ENCODE measurements at places on chromosomes 4 and X. TPM values are rescaled to one million over a fixed set of nuclear protein-coding genes. Genes with fewer than 3 reads are reported as not detected.

GRCh38 chr4:11042760-11043159, 358.2 kb upstream of the CLNK start:
- no peaks in the 10 kb centered on the region for H3K36me3 ChIP-seq
- no peak for DNase-seq
- no peak overlapping the region for H3K4me3 ChIP-seq
- no peaks in the 10 kb centered on the region for H3K27me3 ChIP-seq
- no peak overlapping the region for H3K27ac ChIP-seq

DNA sequence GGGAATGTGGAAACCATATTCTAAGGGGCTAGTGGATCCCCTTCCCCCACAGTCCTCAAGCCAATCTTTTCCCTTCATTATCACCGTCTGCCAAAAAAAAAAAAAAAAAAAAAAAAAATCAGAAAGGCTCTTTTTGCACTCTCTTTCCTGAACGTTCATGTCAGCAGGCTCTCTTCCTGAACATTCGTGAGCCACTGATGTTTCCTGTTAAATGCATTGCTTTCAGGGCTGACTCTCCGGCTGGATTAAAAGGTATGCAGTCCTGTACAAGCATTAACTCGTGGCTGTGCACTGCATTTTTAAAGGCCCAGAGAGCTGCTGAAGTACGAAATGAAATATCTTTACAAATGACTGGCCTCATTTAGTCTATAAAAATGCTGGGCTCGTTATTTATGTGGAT, 34.0 kb upstream of the TSPAN5 start:
- no peak overlapping the region for H3K27ac ChIP-seq
- H3K36me3 ChIP-seq, result no peaks in the 10 kb centered on the region
- no peak overlapping the region for H3K4me3 ChIP-seq
- no peaks in the 10 kb centered on the region for H3K4me1 ChIP-seq

GRCh38 chrX:115606861-115607260, 45.9 kb downstream of the PLS3 start:
- no peak overlapping the region for H3K27ac ChIP-seq
- no peaks in the 10 kb centered on the region for H3K4me1 ChIP-seq
- H3K36me3 ChIP-seq, result no peaks in the 10 kb centered on the region
- no peaks in the 10 kb centered on the region for H3K27me3 ChIP-seq
- no peak overlapping the region for H3K4me3 ChIP-seq

GRCh38 chr4:83267830-83268475, 16.6 kb downstream of the COQ2 start:
- DNase-seq, result no peak
- H3K4me3 ChIP-seq, result no peak overlapping the region
- no peaks in the 10 kb centered on the region for H3K4me1 ChIP-seq
- no peak overlapping the region for H3K27ac ChIP-seq
- H3K27me3 ChIP-seq, result no peaks in the 10 kb centered on the region

The PAGE4 gene
- total RNA-seq, result not detected

The VSIG1 gene
- total RNA-seq, result 0.35 TPM

The FAAH2 gene
- 11.3 TPM for total RNA-seq

DNA sequence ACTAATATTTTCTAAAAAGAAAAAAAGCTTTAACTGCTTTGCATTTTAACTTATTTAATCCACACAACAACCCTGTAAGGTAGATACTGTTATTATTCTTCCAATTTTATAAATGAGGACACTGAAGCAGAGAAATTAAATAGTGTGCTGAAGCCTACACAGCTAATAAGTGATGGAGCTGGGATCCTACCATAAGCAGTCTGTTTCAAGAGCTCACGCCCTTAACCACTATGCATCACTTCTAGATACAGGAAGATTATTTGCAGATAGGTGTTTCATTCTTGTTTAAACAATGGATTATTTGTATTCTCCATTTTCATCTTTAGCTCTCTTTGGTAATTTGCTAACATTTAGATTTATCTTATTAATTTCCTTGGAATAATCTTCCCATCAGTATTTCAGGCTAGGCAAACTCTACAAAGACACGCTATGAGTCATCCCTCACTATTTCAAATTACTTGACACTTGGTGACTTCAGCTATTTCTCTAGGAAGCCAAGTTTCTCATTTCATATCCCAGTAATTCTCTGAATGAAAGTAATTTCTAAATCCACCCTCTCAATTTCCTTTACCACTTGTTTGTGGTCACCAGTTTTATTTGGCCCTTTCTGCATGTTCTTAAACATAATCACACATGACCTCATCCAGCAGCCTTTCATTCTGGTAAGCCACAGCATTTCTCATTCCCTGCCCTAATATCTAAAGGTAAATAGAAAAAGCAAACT, 67.3 kb downstream of the ASB9 start:
- H3K4me1 ChIP-seq, result no peaks in the 10 kb centered on the region
- H3K27me3 ChIP-seq, result no peaks in the 10 kb centered on the region
- H3K27ac ChIP-seq, result no peak overlapping the region
- DNase-seq, result no peak
- H3K36me3 ChIP-seq, result no peaks in the 10 kb centered on the region

The TMEM156 gene
- total RNA-seq, result 9.6 TPM

The CLCN5 gene
- 6.6 TPM for total RNA-seq

The CSAG2 gene
- not detected for total RNA-seq

DNA sequence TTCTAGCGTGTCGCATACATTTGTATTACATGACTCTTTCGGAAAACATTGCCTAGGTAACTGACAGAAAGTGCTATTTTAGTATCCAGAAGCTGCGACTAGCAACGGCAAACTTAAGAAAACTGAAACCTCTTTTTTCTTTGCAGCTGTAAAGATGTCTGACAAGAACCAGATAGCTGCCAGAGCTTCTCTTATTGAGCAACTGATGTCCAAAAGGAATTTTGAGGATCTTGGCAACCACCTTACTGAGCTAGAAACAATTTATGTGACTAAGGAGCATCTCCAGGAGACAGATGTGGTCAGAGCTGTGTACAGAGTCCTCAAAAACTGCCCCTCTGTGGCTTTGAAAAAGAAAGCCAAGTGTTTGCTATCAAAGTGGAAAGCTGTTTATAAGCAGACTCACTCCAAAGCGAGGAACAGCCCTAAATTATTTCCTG, 9.4 kb downstream of the TCEANC start:
- no peak for DNase-seq
- no peak overlapping the region for H3K4me3 ChIP-seq
- peaks cover 6% of the 10 kb centered on the region for H3K4me1 ChIP-seq
- no peaks in the 10 kb centered on the region for H3K36me3 ChIP-seq

DNA sequence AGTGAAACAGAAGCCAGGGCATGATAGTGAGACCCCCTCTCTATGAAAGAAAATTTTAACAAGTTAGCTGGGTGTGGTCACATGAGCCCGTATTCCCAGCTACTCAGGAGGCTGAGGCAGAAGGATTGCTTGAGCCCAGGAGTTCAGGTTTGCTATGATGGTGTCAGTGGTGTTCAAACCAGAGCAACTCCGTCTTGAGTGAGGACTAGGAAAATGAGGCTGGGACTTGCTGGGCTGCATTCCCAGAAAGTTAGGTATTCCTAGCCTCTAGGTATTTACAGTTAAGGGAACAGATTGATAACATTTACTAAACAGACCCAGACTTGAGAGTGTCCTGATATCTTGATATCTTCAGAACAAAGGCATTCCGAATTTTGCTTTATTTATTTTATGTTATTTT, 37.0 kb upstream of the NOCT start:
- H3K27me3 ChIP-seq, result no peaks in the 10 kb centered on the region
- H3K4me3 ChIP-seq, result no peak overlapping the region
- H3K36me3 ChIP-seq, result no peaks in the 10 kb centered on the region
- peaks cover 9% of the 10 kb centered on the region for H3K4me1 ChIP-seq
- no peak overlapping the region for H3K27ac ChIP-seq

- no peak for DNase-seq
- H3K36me3 ChIP-seq, result no peaks in the 10 kb centered on the region
- peaks cover 6% of the 10 kb centered on the region for H3K4me1 ChIP-seq
- H3K4me3 ChIP-seq, result peak overlapping the region; percentile 76
- H3K27ac ChIP-seq, result peak overlapping the region; percentile 66
- H3K27me3 ChIP-seq, result no peaks in the 10 kb centered on the region
Measured at GRCh38 chrX:149630681-149631233, 835 bp downstream of the TMEM185A start.
